Progenitor cell of endocrine pancreas (in vitro differentiated cells): ENCODE measurements at places on chromosomes 3 and 15.

DNA sequence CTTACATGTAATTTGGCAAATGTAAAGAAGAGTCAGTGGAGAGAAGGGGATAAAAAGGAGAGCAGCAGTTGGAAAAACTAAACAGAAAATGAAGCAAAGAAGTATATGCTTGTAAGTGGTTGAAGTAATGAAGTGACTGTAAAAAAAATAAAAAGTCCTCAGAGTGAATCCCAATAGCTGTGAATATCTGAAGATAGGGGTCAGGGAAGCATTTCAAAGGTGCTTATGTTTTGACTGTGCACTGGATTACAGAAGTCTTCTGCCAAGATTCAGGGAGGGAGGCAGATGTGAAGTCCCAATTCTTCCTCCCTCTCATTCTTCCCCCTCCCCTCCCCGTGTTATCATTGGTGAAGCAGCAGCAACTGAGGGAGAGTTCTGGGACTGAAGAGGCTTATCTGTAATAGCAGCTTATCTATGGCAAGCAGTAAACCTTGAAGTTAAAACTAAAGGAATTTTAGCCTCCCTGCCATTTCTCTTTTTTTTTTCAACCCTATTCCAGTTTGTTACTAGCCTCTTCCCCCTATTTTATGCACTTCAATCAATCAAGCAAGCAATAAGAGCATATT, 597.9 kb downstream of the IGSF11 start:
- no peak for DNase-seq

DNA sequence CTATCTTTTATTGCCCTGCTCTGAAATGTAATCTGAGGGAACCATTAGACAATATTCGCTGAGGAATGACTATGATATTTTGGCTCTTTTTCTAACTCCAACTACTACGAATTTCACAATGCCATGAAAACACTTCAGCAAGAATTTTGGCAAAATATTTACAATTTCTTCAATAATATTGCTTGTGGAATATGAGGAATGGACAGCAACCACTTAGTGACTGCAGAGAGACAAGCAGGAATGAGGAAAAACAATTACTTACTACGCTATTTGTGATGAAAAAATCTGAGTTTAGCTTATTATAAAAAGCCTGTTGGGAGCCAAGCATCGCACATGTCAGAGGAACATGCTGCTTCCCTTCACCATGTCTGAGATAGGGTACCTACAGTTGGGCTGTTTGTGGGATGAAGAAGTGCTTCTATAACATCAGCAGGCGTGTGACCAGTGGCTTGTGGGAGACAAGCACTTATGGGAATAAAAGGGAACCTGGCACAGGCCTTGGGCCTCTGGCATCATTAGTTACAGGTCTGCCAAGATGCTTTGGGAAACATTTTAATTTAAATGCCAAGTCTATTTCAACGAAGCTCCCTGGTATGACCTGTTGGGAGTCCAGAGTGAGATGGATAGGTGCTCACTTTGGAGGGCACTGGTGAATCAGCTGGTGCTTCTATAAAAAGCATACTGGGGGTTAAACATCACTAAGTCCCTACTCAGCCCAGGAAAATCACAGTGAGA, 2.7 kb upstream of the PLCL2 start:
- DNase-seq: no peak

DNA sequence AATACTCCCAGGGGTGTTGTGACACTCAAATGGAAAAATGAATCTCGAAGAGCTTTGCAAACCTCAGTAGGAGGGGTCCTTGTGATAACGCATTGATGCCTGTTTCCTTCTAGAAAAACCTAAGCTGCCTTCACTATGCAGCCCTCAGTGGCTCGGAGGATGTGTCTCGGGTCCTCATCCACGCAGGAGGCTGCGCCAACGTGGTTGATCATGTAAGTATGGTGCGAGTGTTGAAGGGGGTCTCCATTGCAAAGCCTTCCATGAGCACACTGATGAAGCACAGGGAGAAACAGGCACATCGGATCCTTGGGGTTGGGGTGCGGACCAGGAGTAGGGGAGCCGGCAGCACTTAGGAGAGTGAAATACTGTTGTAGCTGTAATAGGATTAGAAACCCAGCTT, 22.3 kb downstream of the ANKDD1A start:
- DNase-seq: no peak

GRCh38 chr3:141178026-141178425, 53.6 kb upstream of the PXYLP1 start:
- DNase-seq: no peak

GRCh38 chr3:184899953-184900595, 88.1 kb downstream of the VPS8 start:
- DNase-seq: no peak

- DNase-seq: no peak
Measured at GRCh38 chr15:85381850-85382751, 1.7 kb downstream of the AKAP13 start.

DNA sequence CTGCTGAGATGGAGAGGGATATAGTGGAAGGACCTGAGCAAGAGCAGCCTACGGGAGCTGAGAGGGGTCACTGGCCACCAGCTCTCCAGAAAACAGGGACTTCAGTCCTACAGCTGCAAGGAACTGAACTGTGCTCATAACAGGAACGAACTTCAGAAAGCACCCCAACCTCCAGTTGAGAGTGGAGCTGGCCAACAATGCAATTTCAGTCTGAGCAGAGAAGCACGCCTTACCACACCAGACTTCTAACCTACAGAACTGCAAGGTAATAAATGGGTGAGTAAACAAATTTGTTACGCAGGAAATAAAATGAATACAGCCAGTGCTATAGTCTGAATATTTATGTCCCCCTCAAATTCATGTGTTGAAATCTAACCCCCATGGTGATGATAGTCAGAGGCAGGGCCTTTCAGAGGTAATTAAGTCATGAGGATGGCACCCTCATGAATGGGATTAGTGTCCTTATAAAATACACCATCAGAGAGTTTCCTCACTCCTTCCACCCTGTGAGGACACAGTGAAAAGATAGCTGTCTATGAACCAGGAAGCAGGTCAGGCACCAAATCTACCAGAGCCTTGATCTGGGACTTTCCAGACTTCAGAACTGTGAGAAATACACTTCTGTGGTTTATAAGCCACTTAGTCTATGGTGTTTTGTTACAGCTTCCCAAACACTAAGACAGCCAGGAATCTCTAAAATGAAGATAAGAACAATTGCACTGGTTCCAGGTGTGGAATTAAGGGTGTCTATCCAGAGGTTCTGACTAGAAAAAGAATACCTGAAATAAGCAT, 58.6 kb downstream of the SYNM start:
- no peak for DNase-seq

- no peak for DNase-seq
Measured at GRCh38 chr3:107285197-107285596, 92.0 kb upstream of the CCDC54 start.

- DNase-seq: no peak
Measured at GRCh38 chr3:171397089-171397488, 63.1 kb downstream of the TNIK start.

GRCh38 chr3:48434591-48435222, 4.8 kb upstream of the PLXNB1 start:
- no peak for DNase-seq

DNA sequence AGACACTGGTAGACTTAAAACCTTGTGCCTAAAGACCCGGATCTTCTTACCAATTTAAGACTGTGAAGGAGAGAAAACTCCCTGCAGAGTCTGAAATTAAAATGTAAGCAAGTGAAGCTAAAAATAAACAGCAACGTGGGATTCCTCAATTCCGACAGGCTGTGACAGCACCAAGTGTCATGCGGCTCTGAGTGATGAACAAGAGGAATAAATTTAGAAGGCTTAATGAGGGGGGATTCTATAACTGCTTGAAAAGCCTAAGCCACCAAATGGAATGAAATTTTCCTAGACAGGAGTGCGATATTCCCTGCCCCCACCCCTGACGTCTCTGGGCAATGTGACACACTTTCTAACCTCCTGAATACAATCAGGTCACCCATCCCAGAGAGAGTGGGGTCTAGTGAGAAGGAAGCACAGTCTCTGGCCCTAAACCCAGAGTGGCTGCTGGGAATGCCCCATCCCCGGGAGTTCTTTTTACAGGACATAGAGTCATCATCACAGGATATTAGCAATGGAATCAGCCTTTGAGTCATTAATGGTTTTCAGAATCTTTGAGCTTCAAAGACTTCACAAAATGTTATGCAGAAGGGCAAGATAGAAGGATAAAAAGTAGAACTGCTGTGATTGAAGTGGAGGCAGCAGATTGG, 114.3 kb downstream of the EDEM1 start:
- no peak for DNase-seq

- DNase-seq: no peak
Measured at GRCh38 chr3:110624576-110624975, 447.0 kb upstream of the NECTIN3 start.

DNA sequence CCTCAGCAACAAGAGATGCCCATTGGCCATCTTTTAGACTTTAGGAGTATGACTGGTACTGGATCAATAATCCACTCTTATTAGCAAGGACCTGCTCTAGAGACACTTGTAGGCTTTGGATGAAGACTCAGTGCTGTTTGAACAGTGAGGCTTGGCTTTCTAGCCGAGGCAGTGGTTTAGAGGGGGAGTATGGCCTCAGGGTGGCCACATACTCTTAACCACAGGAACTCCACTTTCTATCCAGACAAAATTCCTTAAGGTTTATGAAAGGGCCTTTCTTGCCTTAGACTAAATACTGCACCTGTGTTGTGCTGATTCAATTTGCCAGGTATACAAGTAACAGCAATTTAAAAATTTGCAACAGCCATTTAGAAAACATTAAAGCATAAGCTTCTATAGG, 1046.3 kb downstream of the DIPK2A start:
- DNase-seq: no peak

DNA sequence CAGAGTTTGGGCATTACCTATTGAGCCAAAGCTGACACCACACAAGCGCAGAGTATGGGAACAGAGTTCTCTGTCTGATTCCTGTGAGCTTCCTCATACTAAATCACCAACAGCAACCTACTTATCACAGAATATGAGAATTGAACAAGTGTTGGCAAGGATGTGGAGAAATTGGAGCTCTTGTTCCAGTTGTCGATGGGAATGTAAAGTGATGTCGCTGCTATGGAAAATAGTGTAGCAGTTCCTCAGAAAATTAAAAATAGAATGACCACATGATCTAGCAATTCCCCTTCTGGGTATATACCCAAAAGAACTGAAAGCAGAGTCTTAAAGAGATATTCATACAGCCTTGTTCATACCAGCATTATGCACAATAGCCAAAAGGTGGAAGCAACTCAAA, 33.4 kb downstream of the CD86 start:
- DNase-seq: no peak

- DNase-seq: no peak
Measured at GRCh38 chr3:59480486-59480995, 430.7 kb upstream of the CFAP20DC start.

DNA sequence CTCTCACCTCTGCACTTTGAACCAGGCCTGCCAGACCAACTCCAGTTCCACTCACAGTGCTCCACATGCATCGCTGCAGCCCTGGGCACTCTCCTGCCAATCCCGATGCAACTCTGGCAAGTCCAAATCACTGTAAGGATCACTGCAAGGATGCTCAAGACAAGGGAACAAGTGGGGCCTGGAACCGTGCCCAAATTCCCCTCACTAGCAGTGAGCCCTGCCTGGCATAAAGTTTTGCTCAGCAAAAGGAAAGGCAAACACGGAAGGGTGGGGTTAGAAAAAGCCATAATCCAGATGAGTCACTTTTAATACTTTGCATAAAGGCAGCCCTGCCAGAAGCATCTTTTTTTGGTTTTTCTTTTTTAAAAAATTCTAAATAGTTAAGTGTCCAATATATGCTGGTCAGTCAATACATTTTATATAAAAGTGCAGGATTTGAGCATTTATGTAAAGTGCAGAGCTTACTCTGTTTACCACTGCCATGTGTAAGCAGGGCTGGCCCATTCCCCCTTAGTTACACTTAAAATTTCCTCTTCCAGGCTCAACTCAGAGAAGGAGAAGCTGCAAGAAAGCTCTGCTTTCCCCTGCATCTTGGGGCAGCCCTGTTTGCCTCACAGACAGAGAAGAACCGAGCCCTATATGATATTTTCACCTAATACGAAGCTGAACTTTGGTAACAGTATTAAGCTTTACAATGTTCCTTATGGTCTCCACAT, 102.2 kb downstream of the CD47 start:
- DNase-seq: no peak

DNA sequence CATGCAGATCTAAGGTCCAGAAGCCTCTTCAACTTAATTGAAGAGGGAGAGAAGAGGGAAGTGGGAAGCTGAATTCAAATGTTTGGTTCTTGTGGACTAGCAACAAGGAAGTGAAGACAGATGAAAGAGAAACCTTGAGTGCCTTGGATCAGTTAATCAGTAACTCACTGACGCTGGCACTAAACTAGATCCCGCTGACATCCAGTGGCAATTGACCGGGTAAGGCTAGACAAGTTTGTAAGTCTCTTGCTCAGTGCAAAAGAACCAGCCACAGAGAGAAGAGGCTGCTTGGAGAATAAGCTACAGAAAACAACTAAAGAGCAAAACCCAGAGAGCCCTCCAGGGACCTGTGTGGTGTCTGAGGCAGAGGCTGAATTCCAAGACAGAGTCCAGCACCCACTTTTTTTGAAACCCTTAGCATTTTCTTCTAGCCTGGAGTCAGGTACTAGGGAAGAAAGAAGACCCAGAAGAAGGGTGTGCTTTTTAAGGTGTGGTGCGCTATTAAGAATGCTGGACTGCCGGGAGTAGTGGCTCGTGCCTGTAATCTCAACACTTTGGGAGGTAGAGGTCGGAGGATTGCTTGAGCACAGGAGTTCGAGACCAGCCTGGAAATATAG, 6.9 kb downstream of the PLCH1 start:
- peak; percentile 31 for DNase-seq

GRCh38 chr15:44647036-44647435, 16.4 kb downstream of the SPG11 start:
- no peak for DNase-seq

GRCh38 chr3:10944866-10945265, 47.7 kb upstream of the SLC6A1 start:
- DNase-seq: no peak

DNA sequence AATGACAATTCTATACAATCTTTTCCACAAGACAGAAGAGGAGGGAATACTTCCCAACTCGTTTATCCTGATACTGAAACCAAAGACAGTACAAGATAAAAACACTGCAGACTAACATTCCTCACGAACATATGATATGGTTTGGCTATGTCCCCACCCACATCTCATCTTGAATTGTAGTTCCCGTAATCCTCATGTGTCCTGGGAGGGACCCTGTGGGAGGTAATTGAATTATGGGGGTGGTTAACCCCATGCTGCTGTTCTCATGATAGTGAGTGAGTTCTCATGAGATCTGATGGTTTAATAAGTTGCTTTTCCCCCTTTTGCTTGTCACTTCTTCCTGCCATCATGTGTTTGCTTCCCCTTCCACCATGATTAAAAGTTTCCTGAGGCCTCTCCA, 83.9 kb upstream of the PROK2 start:
- DNase-seq: no peak

GRCh38 chr15:93428150-93428549, 339.1 kb upstream of the RGMA start:
- no peak for DNase-seq

DNA sequence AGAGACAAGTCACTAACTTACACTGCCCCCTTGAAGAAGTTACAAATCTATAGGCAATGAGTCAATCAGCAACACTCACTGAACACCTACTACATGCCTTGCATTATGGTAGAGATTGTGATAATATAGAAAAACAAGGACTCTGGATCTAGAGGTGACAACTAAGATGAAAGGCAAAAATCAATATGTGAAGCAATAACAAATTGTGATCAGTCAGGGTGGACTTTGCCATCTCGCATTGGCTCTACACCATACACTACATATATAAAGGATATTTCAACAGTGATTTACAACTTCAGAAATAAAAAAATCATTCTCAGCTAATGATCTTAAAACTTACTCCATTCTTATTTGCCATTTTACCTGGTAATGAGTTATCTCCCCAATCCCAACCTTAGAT, 210.7 kb upstream of the CD96 start:
- no peak for DNase-seq
